GM23248 (cell line): ENCODE measurements at places on chromosomes 12 and 14. TPM values are rescaled to one million over a fixed set of nuclear protein-coding genes. Genes with fewer than 3 reads are reported as not detected.

DNA sequence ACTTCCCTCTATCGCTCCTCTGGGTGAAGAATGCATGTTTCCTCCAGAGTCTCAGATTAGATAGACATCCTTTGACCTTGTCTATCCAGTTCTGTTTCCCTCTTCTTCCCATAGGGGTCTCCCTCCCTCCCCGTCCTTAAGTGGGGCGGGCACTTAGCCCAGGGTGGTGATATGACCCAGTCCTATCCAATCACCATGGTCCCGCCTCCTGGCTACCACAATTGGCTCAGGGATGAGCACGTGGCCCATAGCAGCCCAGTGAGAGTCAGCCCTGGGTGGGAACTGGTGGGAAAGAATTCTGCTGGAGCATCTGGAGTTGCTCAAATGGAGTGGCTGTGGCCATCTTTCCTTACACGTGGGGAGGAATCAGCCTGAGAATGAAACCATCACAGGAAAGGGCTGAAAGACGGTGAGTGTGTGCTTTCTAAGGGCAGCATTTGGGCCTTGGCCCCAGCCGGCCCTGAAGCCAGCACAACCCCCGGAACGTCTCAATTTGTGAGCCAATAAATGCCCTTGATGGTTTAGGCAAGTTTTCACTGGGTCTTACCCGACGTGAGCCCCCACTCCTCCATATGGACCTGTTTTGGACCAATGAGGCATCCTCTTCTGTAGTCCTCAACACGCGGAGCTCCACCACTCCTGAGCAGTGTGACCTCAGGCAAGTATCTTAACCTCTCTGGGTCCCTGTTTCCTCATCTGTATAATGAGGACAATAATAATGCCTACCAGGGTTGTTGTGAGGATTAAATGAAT is 14.4 kb upstream of the MLXIP start:
- no peak overlapping the region for H3K4me3 ChIP-seq
- H3K4me1 ChIP-seq = peaks cover 22% of the 10 kb centered on the region
- no peaks in the 10 kb centered on the region for H3K36me3 ChIP-seq
- H3K27me3 ChIP-seq = no peaks in the 10 kb centered on the region
- H3K27ac ChIP-seq = no peak overlapping the region

GRCh38 chr12:65960820-65961189 is 136.5 kb downstream of the HMGA2 start:
- no peak for DNase-seq
- no peak overlapping the region for H3K27ac ChIP-seq
- peaks cover 35% of the 10 kb centered on the region for H3K4me1 ChIP-seq
- H3K27me3 ChIP-seq = no peaks in the 10 kb centered on the region

GRCh38 chr12:19450362-19450761 is 11.1 kb downstream of the AEBP2 start:
- no peak overlapping the region for H3K27ac ChIP-seq
- no peak overlapping the region for H3K4me3 ChIP-seq
- no peaks in the 10 kb centered on the region for H3K36me3 ChIP-seq
- DNase-seq = no peak
- H3K27me3 ChIP-seq = no peaks in the 10 kb centered on the region

GRCh38 chr12:105100207-105100985 is 7.1 kb upstream of the WASHC4 start:
- no peaks in the 10 kb centered on the region for H3K36me3 ChIP-seq
- H3K27ac ChIP-seq = 0 out of 2 replicates have a peak overlapping the region, but pooled peaks have one; percentile 0
- peaks cover 10% of the 10 kb centered on the region for H3K4me1 ChIP-seq

DNA sequence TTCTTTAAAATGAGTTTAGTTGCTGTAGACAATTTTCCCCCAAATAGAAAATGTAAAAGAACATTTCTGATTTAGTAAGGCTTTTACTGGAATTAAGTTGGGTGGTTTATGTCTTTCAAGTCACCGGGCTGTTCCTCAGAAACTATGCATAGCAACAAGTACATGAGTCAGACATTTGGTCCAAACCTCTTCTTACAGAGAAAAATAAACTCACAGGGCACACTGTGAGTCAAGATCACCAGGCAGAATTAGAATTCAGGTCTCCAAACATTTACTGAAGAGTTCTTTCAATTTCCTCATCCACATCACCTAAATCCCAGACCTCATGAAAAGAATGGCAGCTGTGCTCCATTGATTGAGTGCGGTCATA is 476.1 kb upstream of the SOX5 start:
- no peaks in the 10 kb centered on the region for H3K36me3 ChIP-seq
- DNase-seq = no peak
- no peaks in the 10 kb centered on the region for H3K27me3 ChIP-seq

DNA sequence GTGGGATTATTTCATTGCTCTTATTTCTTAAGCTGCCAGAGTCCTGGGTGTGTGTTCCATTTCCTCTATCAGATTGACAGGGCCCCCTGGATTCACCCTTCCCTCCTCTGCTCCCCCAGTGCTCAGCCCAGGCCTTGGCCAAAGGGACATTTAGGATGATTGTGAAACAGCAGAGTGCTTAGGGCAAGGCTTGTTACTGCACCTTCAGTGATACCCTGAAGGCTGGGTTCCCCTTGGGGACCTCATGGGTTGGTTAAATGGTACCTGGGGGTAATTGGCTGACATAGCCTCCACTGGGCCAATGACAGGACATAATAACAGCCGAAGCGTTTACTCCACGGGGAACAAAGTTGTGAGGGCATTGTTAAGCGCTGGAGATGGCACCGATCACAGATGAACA is 1.3 kb upstream of the KRT72 start:
- H3K36me3 ChIP-seq = no peaks in the 10 kb centered on the region
- no peak overlapping the region for H3K4me3 ChIP-seq
- 0 out of 2 replicates have a peak, but pooled peaks cover 4% of the 10 kb centered on the region for H3K4me1 ChIP-seq
- no peak overlapping the region for H3K27ac ChIP-seq
- peaks cover 50% of the 10 kb centered on the region for H3K27me3 ChIP-seq
- DNase-seq = no peak

DNA sequence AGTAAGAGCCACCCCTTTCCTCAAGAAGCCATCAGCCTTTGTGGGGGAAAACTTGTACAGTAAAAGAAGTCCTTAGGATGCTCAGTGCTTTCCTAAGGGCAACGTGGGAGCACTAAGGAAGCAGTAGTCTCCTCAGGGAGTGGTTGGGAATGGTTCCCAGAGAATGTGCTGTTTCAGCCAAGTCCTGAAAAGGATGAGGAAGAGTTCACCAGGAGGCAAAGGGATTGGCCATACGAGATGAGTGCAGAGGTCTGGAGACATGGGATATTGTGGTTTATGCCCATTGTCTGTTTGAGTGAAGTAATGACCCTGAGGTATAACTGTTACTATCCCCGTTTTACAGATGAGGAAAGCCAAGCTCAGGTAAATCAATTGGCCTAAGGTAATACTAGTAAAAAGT is 86.0 kb upstream of the ATF1 start:
- peak; percentile 26 for DNase-seq
- peaks cover 17% of the 10 kb centered on the region for H3K36me3 ChIP-seq
- no peaks in the 10 kb centered on the region for H3K4me1 ChIP-seq
- no peaks in the 10 kb centered on the region for H3K27me3 ChIP-seq

DNA sequence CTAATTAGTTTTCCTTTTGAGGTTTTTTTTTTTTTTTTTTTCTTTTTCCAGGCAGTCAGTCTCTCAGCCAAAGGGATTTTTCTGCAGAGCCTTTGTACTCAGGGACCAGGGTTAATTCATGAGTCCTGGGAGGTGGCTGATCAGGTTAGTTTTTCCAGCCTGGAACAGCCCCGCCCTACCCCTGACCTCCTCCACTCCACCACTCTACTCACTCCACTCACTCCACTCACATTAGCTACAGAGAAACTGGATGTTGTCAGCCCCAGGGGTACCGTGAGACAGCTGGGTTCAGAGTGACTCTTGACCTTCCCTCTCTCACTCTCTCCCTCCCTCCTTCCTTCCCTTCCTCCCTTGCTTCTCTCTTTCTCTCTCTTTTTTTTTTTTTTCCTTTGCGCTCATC is 161.0 kb downstream of the CRADD start:
- no peak overlapping the region for H3K27ac ChIP-seq
- H3K27me3 ChIP-seq = no peaks in the 10 kb centered on the region
- no peaks in the 10 kb centered on the region for H3K36me3 ChIP-seq
- H3K4me1 ChIP-seq = no peaks in the 10 kb centered on the region

DAO gene
- not detected in 2 replicates for total RNA-seq

TPPP2 gene
- not detected in 2 replicates for total RNA-seq

SLC6A15 gene
- total RNA-seq = 2.6 and 3.2 TPM in 2 replicates

CDK4 gene
- 133 and 152 TPM in 2 replicates for total RNA-seq
